ENCODE measurements at places on chromosomes 2 and 18. TPM values are rescaled to one million over a fixed set of nuclear protein-coding genes. Genes with fewer than 3 reads are reported as not detected.

- H3K36me3 ChIP-seq: no peaks in the 10 kb centered on the region
- H3K27ac ChIP-seq: no peak overlapping the region
- H3K4me1 ChIP-seq: no peaks in the 10 kb centered on the region
- no peak overlapping the region for H3K4me3 ChIP-seq
- H3K27me3 ChIP-seq: peaks cover 41% of the 10 kb centered on the region
Measured at GRCh38 chr2:25170888-25171287, 2.5 kb upstream of the POMC start.

GRCh38 chr2:61091485-61091884 is 25.8 kb downstream of the SANBR start:
- no peak for DNase-seq
- peaks cover 2% of the 10 kb centered on the region for H3K36me3 ChIP-seq
- H3K27me3 ChIP-seq: no peaks in the 10 kb centered on the region
- H3K27ac ChIP-seq: no peak overlapping the region
- H3K4me1 ChIP-seq: no peaks in the 10 kb centered on the region

- no peaks in the 10 kb centered on the region for H3K27me3 ChIP-seq
- H3K27ac ChIP-seq: no peak overlapping the region
- DNase-seq: no peak
Measured at GRCh38 chr2:229650901-229651300, 63.5 kb downstream of the DNER start.

DNA sequence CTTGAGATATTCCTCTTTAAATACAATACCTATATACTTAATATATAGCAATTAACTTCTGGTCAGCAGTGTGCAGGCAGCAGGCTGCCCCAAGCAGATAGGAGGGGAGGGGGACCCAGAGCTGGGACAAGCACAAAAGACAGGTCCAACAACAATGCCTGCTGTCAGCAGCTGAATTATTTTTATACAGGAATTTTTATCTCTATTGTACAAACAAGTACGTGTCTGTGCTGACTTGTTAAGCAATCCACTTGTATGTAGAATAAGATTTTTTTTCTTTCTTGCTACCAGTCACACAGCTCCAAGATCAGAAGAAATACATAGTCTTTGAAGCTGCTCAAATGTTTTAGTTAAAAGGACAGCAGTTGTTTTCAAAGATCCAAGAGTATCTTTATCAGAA is 16.7 kb downstream of the BCL11A start:
- H3K27me3 ChIP-seq: no peaks in the 10 kb centered on the region
- no peak overlapping the region for H3K27ac ChIP-seq
- H3K36me3 ChIP-seq: no peaks in the 10 kb centered on the region
- no peak for DNase-seq
- H3K4me3 ChIP-seq: no peak overlapping the region

DNA sequence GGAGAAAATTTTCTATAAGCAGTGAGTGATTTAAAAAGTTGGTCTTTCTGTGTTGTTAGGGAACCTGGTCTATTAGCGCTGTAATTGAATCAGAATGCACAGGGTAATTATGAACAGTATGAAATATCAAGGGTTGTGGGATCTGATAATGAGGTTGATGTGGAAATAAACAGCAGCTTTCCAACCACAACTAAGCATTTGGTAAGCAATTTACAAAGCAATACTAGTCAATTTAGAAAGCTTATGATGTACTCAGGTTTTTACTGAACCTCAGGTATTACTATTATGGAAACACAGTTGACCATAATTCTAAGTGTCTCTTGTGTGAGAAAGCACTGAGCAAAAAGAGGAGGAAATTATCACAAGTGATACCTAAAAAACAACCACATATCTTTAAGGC is 11.0 kb upstream of the SMCHD1 start:
- H3K27ac ChIP-seq: no peak overlapping the region
- no peak for DNase-seq
- no peaks in the 10 kb centered on the region for H3K4me1 ChIP-seq
- H3K27me3 ChIP-seq: no peaks in the 10 kb centered on the region
- H3K36me3 ChIP-seq: no peaks in the 10 kb centered on the region
- H3K4me3 ChIP-seq: no peak overlapping the region

GRCh38 chr2:47243596-47244323 is 88.7 kb upstream of the STPG4 start:
- H3K27me3 ChIP-seq: no peaks in the 10 kb centered on the region
- H3K27ac ChIP-seq: no peak overlapping the region
- H3K36me3 ChIP-seq: no peaks in the 10 kb centered on the region
- no peaks in the 10 kb centered on the region for H3K4me1 ChIP-seq
- DNase-seq: no peak

GRCh38 chr18:7749510-7749981 is 182.4 kb downstream of the PTPRM start:
- no peaks in the 10 kb centered on the region for H3K36me3 ChIP-seq
- H3K4me1 ChIP-seq: no peaks in the 10 kb centered on the region
- H3K27ac ChIP-seq: no peak overlapping the region
- no peaks in the 10 kb centered on the region for H3K27me3 ChIP-seq

DNA sequence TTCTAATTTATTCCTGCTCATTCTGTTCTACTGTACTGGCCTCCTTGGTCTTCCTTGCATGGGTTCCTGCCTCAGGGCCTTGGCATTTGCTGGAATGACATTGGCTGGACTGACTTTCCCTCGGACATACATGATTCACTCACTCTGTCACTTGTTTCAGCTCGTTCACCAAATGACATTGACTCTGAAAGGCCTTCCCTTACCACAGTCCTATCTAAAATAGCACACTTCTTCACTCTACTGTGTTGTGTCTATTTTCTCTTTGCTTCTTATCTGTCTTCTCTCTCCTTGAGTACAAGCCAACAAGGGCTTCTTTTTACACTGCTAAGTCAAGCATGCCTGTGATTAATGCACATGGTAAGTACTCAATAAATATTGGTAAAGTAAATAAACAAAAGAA is 65.6 kb downstream of the SCG2 start:
- no peaks in the 10 kb centered on the region for H3K36me3 ChIP-seq
- no peak overlapping the region for H3K27ac ChIP-seq
- H3K27me3 ChIP-seq: no peaks in the 10 kb centered on the region
- peak; percentile 18 for DNase-seq
- no peak overlapping the region for H3K4me3 ChIP-seq

DNA sequence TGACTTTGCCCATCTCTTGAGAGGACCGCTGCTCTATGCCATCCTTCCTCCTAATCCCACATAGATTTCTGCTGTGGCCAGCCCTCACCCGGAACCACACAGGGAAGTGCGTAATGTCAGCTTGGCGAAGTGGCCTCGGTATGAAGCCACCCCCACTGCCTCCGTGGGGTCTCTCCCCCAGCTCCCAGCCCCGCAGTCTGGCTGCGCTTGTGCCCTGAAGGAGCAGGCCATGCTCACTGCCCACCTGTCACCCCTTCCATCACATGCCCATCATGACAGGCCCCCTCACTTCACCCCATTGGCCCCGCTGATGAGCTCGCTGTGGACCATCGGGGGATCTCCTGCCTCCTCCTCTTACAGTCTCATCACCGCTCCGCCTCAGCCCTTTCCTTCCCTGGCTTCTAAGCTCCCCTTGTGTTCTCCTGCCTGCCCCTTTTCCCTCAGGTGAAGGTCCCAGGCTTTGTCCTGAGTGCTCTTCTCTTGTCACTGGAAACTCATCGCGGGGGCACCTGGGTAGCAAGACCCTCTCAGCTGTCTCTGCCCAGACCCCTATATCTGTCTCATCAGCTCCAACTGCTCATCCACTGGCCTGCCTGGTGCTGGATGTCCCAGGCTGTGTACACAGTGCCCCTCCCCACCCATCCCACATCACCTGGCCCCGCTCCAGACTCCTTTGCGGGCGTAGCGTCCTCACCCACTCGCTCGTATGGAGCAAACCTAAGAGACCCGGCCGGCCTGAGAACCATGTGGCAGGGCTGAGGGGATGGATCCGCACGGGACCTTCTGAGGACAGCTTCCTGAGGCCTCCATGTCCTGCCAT is 81.7 kb downstream of the GLI2 start:
- H3K27me3 ChIP-seq: no peaks in the 10 kb centered on the region
- H3K36me3 ChIP-seq: no peaks in the 10 kb centered on the region
- H3K4me3 ChIP-seq: no peak overlapping the region
- H3K27ac ChIP-seq: peak overlapping the region; percentile 42
- peaks cover 34% of the 10 kb centered on the region for H3K4me1 ChIP-seq

DNA sequence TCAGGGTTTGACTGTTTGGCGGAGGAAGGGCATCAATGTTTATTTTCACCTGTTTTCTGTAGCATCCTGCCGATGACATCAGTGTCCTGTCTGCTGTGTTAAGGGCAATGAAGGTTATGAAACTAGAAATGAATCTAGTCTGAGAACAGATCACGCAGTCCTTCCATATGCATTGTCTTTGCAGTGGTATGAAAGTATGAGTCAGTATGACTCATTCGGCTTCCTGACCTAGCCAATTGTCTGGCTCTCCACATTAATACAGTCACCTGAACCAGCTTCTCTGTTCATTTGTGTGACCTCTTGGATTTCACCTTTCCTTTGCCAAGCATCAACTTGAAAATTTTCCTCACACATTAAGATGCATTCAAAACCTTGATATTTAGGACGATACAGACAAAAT is 353.8 kb downstream of the RND3 start:
- no peaks in the 10 kb centered on the region for H3K27me3 ChIP-seq
- peak; percentile 97 for DNase-seq
- H3K4me1 ChIP-seq: no peaks in the 10 kb centered on the region
- H3K36me3 ChIP-seq: no peaks in the 10 kb centered on the region
- H3K27ac ChIP-seq: no peak overlapping the region

DNA sequence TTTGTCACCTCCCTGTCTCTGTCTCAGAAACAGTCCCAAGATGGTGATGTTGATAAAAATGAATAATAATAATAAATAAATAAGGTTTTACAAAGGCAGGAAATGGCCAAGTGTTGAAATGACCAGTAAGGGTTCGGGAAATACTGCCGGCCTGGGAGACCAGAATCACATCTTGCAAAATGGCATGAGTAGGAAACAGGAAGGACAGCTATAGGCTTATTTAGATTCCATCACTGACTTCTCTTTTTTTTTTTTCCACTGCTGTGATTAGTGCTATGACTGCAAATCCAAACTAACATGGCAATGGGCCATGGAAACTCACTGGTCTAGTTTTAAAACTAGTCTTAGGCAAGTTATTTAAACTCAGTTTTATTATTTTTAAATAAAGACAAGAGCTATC is 60.6 kb downstream of the SCN1A start:
- H3K27me3 ChIP-seq: no peaks in the 10 kb centered on the region
- no peak overlapping the region for H3K4me3 ChIP-seq
- DNase-seq: no peak
- H3K4me1 ChIP-seq: no peaks in the 10 kb centered on the region
- no peak overlapping the region for H3K27ac ChIP-seq
- no peaks in the 10 kb centered on the region for H3K36me3 ChIP-seq

DNA sequence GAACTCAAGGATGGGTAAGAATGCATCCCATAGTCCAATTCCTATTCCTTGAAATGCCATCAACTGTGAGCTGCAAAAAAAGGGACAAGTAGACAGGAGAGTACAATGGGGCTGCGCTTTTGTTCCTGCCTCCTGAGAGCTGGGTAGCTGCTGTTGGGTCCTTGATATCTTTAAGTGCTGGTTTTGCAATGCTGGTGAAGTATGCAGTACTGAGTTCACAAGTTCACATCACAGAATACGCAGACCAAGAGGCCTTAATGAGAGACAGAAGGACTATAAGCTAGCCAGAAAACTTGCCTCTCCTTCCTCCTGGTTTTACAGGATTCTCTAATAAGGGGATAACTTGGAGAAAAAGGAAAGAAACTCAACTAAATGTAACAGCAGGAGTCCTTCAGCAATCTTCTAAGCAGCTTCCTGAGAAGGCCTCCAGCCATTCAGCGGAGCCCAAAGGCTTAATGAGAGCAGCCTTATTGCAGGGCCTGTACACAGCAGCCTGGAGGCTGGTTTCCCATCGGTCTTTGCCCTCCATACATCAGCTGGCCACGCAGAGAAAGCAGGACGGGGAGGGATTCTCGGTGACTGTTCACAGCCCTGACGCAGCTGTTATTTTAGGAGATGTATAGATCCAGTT is 293.1 kb downstream of the CDCA7 start:
- H3K4me3 ChIP-seq: no peak overlapping the region
- H3K27me3 ChIP-seq: no peaks in the 10 kb centered on the region
- no peaks in the 10 kb centered on the region for H3K36me3 ChIP-seq

DNA sequence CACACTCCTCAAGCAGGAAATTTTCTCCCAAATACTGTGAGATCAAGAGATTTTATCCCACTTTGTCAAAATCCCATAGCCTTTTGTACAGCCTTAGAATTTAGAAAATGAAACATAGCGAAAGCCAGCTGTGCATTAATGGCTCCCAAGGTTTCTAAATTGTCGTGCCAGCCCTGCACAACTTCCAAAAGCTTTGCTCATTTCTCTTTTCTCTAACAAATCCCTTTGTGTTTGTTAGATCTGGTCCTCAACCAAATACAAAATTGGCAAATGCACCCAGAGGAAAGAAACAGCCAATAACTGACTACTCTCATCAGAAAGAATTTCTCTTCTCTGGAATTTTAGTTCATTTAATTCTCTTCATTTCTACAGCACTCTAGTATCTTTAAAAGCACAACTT is 361.1 kb downstream of the INSIG2 start:
- H3K27ac ChIP-seq: no peak overlapping the region
- no peak for DNase-seq
- no peak overlapping the region for H3K4me3 ChIP-seq
- H3K36me3 ChIP-seq: no peaks in the 10 kb centered on the region
- H3K4me1 ChIP-seq: no peaks in the 10 kb centered on the region
- H3K27me3 ChIP-seq: no peaks in the 10 kb centered on the region

DNA sequence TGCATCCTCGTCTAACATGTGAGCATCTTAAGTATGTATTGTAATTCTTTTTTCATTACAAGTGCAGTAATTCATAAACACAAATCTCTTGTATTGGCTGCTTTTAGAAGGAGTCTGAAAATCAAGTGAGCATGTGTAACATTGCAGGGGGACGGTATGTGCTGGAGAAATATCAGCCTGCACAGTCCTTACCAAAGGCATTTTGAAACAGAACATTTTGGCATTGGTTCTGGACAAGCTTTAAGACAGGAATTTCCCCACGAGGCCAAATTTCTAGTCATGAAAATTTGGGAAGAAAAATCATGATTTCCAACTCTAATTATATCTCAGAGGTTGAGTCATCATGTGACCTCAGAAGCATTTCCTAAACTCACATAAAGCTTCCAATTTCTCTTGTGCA is 24.7 kb upstream of the NRP2 start:
- no peak overlapping the region for H3K27ac ChIP-seq
- H3K36me3 ChIP-seq: no peaks in the 10 kb centered on the region
- no peak overlapping the region for H3K4me3 ChIP-seq
- peaks cover 20% of the 10 kb centered on the region for H3K4me1 ChIP-seq
- DNase-seq: peak; percentile 83
- H3K27me3 ChIP-seq: no peaks in the 10 kb centered on the region

- no peaks in the 10 kb centered on the region for H3K4me1 ChIP-seq
- H3K36me3 ChIP-seq: no peaks in the 10 kb centered on the region
- no peak overlapping the region for H3K27ac ChIP-seq
Measured at GRCh38 chr2:133061874-133062593, 392.0 kb upstream of the LYPD1 start.

- DNase-seq: no peak
- H3K27ac ChIP-seq: no peak overlapping the region
- H3K27me3 ChIP-seq: no peaks in the 10 kb centered on the region
- H3K4me3 ChIP-seq: no peak overlapping the region
- H3K36me3 ChIP-seq: no peaks in the 10 kb centered on the region
Measured at GRCh38 chr2:195570329-195570728, 86.7 kb upstream of the SLC39A10 start.

GRCh38 chr2:219084791-219085190 is 24.1 kb upstream of the IHH start:
- no peak overlapping the region for H3K4me3 ChIP-seq
- H3K27ac ChIP-seq: no peak overlapping the region
- H3K27me3 ChIP-seq: no peaks in the 10 kb centered on the region
- no peaks in the 10 kb centered on the region for H3K4me1 ChIP-seq

ZNF513 gene
- total RNA-seq: 7.7 TPM

UGT1A4 gene
- total RNA-seq: not detected

IKZF2 gene
- total RNA-seq: 8.2 TPM

ASB1 gene
- 18.2 TPM for total RNA-seq

FOSL2 gene
- total RNA-seq: 68.6 TPM

METAP1D gene
- 6.8 TPM for total RNA-seq

C2orf78 gene
- not detected for total RNA-seq

Measured in fibroblast of lung (primary cell).